ENCODE measurements at places on chromosomes 1 and 21. TPM values are rescaled to one million over a fixed set of nuclear protein-coding genes. Genes with fewer than 3 reads are reported as not detected.

Gene NME7
- total RNA-seq: 8.6 TPM

Gene PTPN14
- total RNA-seq: 2.1 TPM

DNA sequence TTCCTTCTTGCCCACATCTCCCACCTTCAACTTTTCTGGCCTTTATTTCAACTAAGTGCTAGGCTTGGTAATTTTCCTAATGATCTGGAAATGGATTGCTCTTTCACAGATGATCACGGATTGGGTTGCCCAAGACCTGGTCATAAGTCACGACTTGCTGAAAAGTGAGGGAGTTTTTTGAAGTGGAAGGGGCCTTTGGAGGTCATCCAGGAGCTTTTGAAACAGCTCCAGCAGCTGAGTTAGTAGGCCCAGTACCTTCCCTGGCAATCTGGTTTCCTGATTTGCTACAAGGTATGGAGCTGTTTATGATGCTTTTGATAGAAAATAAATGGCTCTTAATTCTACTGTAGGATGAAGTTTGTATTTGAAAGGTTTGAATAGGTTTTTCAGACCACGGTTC, 20.4 kb downstream of the GREM2 start:
- no peak for DNase-seq

Gene B3GALT2
- 1.9 TPM for total RNA-seq

- no peak for DNase-seq
Measured at GRCh38 chr1:118158924-118159323, 26.1 kb downstream of the SPAG17 start.

GRCh38 chr1:86471291-86471690, 2.6 kb downstream of the CLCA1 start:
- no peak for DNase-seq

- no peak for DNase-seq
Measured at GRCh38 chr1:9907441-9907840, 2.6 kb downstream of the CTNNBIP1 start.

DNA sequence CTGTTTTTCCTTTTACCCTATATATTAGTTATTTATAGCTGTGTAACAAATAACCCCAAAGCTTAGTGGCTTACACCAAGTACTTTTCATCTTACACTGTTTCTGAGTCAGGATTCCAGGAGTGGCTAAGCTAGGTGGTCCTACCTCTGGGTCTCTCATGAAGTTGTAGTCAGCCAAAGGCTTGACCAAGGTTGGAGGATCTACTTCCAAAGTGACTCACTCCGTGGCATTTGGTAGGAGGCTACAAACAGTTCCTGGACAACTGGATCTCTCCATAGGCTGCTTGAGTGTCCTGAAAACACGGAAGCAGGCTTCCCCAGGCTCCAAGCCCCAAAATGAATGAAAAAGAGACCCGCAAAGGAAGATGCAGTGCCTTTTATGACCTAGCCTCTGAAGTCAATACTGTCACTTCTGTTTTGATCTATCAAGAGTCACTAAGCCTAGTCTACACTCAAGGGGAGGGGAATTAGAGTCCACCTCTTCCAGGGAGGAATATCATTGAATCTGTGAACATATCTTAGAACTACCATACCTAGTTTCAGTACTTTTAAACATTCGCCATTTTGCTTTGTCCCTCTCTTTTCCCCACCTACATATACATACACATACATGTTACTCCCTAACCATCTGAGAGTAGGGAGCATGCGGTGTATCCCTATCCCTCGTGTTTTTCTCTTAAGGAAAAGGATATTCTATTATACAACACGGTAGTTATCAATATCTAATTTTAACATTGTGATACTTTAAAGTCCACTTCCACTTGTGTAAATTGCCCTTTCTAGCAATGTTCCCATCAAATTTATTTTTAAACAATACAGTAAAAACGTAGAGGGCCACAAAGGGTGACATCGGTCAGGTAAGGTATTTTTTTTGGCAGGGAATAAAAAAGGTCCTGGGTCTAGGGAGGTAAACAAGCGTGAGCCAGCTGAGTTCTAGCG, 67.2 kb downstream of the SLC35A3 start:
- no peak for DNase-seq

GRCh38 chr1:161166669-161167548, 683 bp downstream of the PPOX start:
- DNase-seq: no peak

GRCh38 chr1:40421431-40422384, 28.6 kb upstream of the ZFP69B start:
- peak; percentile 67 for DNase-seq

DNA sequence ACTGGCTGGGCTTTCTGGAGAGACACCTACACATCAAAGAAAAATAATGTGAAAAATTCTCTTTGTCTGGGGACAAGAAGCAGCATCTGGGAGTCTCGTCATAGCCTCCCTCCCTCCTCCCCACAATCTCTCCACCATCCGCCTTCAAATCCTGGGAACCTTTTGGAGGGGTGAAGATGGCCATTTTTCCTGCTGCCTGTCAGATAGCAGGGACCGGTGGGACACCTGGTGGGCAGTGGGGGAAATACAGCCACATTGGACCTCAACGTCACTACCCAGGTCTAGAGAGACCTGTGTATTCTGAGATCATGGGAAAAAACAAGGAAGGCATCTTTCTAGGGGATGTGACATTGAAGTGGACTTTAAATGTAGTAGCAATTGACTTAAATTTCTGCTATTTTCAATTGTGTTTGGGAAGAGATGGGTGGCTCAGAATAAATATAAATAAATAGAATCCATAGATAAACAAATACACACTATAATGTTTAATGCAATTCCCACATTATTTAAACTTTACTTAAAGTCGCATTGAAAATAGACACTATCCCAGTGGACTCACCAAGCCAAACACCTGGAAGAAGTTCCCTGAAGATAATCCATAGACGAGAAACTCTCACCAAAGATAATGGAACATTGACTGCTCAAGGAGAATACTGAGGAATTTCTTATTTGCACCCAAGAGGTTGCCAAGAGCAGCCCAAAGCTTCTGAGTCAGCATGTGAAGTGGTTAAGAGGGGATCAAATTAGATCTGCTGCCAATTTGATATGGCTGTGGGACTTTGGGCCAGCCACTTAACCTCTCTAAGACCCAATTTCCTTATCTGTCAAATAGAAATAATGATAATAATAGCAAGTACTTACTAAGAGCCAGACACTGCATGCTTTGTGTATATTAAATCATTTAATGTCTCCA, 147.6 kb upstream of the CAMK1G start:
- DNase-seq: peak; percentile 69

Gene WLS
- total RNA-seq: 3.2 TPM

DNA sequence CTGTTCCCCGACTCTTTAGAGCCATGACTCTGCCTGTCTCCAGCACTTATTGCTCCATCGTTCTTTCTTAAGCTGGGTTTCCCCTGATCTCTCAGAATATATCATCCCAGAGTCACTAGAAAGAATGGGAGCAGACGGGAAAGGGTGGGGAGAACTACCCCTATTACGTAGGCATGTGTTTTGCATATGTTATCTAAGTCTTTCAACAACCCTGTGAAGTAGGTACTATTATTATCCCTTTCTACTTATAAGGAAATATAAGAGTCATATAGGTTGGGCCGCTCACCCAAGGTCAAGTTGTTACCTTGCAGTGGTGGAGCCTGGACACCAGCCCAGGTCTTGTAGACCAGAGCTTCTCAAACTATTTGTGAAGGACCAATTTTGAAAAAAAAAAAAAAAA, 38.7 kb downstream of the ELF3 start:
- no peak for DNase-seq

Gene CACNA1S
- total RNA-seq: 0.33 TPM

DNA sequence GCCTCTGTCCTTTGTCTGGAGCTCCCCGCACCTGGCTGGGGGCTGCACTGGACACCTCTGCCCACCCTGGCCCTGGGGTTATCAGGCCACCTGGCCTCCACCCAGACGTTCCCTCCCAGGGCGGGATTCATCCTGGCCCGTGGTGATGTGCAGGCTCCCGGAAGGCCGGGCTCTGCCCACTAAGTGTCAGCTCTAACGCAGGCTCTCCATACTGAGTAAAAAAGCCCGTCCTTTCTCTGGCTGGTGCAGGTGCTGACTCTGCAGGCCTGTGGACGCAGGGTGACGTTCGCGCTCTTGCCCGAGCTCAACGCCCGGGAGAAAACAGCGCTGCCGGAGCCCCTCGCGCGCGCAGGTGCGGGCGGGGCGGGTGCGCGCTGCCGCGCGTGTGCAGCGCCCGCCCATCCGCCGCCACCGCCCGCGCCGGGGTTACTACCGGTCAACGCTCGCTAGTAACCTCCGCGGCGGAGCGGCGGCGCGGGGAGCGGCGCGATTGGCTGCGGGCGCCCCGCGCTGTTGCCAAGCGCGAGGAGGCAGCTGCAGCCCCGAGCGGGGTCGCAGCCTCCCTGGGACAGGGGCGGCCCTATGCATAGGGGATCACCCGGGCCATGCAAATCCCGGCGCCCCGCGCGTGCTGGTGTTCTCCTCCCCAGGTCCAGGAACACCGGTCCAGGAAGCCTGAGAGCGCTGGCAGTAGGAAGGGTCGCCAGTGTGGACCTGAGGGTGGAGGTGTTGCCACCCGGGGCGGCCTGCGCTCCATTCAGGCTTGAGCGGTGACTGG, 15.7 kb downstream of the ABCG1 start:
- peak; percentile 75 for DNase-seq

Gene ESPN
- total RNA-seq: 66.1 TPM

- DNase-seq: no peak
Measured at GRCh38 chr1:119366424-119366823, 2.2 kb upstream of the HAO2 start.

DNA sequence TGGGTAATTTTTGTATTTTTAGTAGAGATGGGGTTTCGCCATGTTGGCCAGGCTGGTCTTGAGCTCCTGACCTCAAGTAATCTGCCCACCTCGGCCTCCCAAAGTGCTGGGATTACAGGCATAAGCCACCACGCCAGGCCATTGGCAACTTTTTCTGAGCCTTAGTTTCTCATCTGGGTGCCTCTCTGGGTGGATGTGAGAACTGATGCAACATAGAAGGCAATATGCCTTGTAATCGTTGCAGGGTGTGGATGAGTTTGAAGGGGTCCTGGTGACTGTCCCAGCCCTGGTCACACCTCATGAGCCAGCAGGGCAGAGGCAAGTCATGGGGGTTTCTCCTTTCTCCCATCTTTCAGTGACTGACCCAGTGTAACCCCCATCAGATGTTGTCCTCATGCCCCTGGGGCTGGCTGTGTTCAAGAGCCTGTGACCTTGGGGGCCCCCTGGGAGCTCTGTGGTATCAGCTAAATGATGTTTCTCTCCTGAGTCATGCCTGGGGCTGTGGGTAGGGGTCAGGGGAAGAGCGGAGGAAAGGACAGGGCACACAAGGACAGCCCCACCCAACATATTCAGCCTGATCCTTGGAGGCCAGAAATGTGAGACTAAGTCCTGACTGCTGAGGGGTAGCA, 3.6 kb downstream of the COL9A2 start:
- no peak for DNase-seq

DNA sequence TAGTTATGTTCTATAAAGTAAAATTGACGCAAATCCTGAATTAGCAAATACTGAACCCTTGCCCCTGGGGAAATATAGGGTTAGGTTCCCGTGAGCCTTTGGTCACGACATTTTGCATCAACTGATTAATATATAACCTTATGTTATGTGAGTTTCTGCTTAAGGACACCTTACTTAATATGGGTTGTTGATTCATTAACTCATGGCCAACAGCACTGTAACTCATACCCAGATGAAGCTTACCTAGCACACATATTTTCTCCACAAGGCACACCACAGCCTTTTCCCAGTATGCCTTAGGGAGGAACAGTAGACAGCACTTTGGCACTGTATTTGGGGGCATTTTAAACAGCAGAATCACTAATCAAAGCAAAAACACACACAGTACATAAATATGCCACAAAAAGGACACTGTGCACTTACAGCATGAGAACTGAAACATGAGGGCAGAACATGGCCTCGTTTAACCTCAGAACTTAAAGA, 15.1 kb downstream of the INAVA start:
- DNase-seq: no peak

Gene FMO5
- 75.5 TPM for total RNA-seq

- DNase-seq: no peak
Measured at GRCh38 chr1:185568155-185569123, 165.8 kb upstream of the HMCN1 start.

DNA sequence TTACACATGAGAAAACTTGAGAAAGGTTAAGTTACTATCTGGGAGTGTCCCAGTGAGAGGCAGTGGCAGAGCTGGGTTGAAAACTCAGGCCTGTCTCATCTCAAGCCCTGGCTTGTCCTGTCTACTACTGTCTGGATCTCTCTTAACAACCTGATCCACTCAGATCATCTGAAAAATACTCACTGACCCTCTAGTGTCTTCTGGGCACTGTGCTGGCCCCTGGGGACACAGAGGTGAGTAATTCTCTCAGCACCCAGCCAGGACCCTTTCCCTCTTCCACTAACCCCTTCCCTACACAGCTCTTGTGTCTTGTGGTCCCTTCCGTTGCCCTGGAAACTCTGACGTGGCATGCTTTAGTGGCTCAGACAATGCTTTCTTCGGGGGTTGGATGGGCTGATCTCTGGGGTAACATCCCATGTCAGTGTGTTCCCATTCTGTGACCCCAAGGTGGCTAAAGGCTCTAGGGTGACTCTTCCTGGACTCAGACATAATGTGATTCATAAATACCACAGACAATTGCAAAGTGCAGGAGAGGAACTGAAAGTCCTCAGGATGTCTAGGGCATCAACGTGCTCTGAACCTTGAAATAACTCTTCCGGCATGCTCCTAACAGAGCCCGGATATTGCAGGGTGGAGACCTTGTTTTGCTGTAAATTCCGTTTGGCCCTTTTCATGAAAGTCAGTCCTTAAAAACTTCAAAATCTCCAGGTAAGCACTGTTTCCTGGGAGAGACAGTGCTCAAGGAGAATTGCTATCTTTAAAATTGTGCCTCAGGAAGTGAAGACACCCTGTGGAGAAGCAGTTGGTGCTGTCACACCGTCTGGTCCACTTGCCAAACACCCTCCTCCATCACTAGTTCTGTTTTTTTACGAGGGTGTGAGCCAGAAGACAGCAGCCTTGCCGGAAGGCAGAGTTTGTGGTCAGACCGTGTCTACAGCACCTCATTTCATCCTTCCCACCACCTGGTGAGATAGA, 4.0 kb downstream of the SHISAL2A start:
- DNase-seq: no peak

GRCh38 chr1:85371021-85371420, 93.9 kb downstream of the DDAH1 start:
- DNase-seq: no peak

Gene DRAM2
- 33.9 TPM for total RNA-seq

DNA sequence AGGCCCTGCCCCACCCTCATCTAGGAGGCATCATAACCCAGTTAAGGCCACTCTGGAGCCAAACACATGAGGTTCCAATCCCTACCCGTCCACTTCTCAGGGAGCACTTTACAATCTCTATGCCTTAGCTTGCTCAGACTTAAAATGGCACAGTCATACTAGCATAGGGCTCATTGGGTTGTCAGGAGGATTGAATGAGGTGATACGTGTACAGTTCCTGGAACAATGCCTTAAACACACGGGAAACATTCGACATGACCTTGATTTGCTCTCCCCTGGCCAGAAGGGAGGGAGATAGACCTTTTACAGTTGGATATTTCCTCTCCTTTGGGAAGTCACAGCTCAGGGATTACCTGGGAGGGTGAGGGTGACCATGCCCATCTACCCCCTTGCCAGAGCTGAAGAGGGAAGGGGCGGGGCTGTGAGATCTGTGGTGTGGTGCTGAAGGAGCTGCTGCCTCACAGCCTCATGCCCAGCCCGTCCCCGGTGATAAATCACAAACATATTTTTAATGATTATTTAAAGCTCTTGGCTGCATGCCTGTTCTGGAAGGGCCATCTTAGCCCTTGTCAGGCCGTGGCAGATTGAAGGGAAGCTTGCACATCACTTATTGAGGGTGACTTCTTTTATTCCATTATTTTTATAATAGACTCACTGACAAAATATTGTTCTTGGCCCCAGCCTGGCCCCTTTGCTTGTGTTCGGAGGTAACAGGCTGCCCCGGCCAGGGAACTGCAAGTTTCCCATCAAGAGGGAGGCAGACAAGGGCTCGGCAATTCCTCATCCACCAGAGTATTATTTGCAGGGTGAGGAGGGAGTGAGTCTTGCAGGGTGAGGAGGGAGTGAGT, 83.4 kb downstream of the FOXD2 start:
- DNase-seq: no peak
